ENCODE measurements at places on chromosomes 6 and 20.

DNA sequence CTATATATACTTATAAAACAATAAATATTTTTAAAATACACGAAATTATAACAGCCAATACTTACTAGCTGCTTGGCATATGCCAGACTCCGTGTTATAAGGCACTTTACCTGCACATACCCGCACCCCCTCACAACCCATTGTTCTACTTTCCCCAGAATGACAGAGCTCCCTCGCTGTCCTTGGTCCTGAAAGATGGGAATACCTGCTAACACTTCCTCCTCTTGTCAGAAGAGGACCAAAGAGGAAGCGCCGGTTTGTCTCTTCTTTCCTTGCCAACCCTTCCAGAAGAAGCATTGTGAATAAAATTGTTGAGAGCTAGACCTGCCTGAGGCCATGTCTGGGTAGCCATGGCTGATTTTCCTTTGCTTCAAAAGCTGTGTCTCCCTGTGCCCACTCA, 149.3 kb downstream of the PTPRT start:
- DNase-seq, result no peak

GRCh38 chr20:1367479-1367878, 25.4 kb downstream of the FKBP1A start:
- DNase-seq, result no peak

DNA sequence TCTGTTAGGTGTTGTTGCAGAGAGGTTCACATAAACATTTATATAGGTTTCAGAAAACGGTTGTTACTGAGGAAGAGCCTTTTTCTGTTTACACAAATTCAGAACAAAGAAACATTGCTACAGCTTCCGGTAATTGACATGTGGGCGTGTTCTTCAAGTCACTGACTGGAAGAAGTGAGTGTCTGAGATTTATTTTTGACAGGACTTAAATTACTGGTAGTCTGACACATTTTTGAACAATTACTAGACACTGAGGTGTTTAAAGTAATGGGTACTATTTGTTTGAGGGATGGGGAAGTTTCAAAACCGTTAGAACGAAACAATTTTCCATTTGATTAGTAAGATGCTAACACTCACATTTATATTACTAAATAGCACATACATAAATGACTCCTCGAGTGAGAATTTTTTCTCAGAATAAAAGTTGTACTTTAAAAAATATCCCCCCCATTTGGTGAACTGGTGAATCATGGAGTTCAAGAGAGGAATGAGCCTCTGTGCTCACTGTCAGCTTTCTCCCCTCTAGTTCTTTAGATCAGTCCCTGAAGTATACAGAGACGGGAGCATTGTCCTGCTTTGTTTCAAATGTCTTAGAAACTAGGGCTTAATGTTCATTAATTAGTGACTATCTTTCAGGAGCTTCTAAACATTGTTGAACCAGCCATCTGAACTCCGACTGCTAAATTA, 98.7 kb downstream of the TSHZ2 start:
- peak; percentile 17 for DNase-seq

- no peak for DNase-seq
Observed at GRCh38 chr6:3778701-3779573, 27.4 kb upstream of the PXDC1 start.

- DNase-seq, result no peak
Observed at GRCh38 chr20:46569961-46570360, 19.5 kb upstream of the OCSTAMP start.

GRCh38 chr20:59923514-59923913, 9.9 kb downstream of the SYCP2 start:
- DNase-seq, result no peak

DNA sequence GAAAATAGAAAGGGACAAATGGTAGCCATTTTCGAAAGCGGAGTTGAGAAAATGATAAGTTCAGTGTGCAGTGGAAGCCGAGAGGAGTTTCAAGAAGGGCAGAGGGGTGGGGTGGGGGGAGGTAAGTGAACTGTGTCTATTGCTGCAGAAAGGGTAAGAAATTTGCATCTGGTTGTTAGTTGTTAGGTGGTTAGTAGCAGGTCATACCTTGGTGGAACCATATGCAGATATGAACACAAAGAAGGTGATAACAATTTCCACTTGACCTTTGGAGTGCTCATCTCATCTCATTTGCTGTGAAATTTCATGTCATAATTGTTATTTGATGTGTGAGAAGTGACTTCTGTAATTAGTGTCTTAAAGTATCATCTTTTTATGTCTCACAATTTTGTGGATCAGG, 288.2 kb downstream of the QKI start:
- no peak for DNase-seq

- no peak for DNase-seq
Observed at GRCh38 chr20:13862245-13862644, 77.4 kb downstream of the NDUFAF5 start.

DNA sequence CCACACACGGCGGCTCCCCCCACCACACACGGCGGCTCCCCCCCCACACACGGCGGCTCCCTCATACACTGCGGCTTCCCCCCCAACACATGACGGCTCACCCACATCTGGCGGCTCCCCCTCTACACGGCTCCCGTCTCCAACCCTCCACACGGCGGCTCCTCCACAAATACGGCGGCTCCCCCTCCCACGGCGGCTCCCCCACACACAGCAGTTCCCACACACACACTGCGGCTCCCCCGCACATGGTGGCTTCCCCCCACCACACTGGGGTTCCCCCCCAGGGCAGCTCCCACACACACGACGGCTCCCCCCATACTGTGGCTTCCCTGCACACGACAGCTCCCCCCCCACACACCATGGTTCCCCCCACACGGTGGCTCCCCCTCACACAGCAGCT, 98.0 kb downstream of the TTLL2 start:
- no peak for DNase-seq

DNA sequence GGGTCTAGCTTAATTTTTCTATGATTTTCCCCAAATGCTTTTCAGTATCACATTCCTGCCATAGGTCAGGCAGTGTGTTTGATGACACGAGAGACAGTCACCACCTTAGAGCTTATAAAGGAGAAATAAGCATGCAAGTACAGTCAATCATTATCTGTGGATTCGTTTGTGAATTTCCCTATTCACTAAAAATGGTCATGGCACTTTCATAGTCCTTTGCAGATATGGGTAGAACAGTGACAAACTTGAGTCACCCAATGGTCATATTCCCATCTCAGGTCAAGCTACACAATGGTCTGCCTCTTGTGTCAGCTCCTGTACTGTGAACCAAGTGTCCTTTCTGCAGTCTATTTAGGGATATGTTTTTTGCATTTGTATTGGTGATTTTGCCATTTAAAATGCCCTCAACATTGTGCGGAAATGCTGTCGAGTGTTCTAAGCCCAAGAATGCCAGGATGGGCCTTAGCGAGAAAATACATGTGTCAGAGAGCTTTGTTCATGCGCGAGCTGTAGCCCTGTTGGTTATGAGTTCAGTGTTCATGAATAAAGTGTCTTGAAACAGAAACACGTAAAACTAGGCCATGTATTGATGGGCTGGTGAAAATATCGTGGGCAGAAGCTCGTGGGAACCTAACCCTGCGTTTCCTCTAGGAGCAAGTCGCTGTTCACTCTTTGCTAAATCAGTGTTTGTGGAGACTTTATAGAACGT, 19.8 kb downstream of the SUMO4 start:
- no peak for DNase-seq

DNA sequence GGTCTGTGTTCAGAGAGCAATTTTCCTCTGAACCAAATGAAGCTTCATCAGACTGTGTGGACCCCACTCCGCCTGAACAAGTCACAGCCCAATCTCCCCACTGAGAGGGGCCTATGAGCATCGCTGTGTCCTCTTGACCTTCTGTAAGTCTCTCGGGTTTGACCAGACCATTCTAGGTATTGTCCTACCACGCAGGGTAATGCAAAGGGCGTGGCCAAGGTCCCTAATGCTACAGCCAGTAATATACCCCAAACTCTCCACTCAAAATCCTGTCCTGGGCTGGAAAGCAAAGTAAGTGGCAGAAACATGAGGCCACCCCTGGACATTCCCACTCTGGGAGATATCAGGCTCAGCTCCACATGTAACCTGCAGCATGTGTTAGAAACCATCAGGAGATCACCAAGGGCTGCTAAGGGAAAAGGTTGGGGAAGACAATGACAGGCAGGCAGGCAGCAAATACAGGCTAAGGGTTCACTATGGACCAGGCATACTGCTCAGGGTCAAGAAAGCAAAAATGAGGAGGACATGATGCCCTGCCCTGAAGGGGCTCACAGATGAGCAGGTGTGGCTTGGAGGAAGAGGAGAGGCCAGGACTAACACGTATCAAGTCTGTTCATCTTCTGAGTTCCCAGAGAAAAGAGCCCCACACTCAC, 33.4 kb downstream of the MRPL14 start:
- DNase-seq, result no peak

DNA sequence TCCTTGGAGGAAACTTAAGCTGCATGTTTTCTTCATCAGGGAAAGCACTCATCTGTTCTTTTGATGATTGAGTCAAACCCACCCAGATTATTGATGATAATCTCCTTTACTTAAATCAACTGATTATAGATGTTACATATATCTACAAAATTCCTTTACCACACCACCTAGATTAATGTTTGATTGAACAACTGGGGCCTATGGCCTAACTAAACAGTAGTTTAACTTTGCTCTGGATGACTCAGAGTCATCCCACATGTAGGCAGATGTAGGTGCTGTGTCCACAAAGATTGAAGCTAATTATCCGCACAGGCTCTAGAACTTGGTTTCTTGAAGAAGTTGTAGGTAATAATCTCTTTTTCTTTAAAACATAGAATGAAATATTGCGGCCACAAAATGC, 42.2 kb downstream of the PKIB start:
- no peak for DNase-seq

- DNase-seq, result no peak
Observed at GRCh38 chr6:33667072-33667471, 44.4 kb downstream of the UQCC2 start.

- DNase-seq, result no peak
Observed at GRCh38 chr20:12729326-12729725, 279.4 kb upstream of the SPTLC3 start.

DNA sequence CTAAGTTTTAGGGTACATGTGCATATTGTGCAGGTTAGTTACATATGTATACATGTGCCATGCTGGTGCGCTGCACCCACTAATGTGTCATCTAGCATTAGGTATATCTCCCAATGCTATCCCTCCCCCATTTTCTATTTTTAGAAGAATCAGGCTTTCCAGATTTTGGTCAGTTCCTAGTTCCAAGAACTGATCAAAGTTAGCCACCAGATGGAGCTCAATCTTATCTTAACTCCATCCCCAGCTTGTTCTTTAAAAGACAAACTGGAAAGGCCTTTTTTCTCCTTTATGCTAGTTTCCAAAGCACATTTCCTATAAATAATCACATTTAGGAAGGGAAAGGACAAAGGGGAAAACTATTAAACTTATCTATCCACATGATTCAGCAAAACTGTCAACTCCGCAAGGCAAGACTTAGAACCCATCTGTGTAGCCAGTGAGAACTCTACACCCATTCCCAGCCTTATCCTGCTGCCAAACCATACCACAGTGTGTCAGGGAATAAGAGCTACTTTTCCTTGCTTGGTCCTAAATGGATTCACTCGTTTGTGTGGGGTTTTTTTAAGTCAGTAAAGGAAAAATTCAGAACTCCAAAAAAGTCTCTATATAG, 22.8 kb upstream of the KHDC1 start:
- no peak for DNase-seq

- DNase-seq, result no peak
Observed at GRCh38 chr20:47392015-47392720, 35.7 kb upstream of the ZMYND8 start.

GRCh38 chr6:109252261-109253041, 129.8 kb downstream of the CD164 start:
- DNase-seq, result no peak

GRCh38 chr6:128071212-128071611, 170.4 kb upstream of the THEMIS start:
- DNase-seq, result no peak

- no peak for DNase-seq
Observed at GRCh38 chr20:362271-363254, 15.7 kb downstream of the NRSN2 start.

DNA sequence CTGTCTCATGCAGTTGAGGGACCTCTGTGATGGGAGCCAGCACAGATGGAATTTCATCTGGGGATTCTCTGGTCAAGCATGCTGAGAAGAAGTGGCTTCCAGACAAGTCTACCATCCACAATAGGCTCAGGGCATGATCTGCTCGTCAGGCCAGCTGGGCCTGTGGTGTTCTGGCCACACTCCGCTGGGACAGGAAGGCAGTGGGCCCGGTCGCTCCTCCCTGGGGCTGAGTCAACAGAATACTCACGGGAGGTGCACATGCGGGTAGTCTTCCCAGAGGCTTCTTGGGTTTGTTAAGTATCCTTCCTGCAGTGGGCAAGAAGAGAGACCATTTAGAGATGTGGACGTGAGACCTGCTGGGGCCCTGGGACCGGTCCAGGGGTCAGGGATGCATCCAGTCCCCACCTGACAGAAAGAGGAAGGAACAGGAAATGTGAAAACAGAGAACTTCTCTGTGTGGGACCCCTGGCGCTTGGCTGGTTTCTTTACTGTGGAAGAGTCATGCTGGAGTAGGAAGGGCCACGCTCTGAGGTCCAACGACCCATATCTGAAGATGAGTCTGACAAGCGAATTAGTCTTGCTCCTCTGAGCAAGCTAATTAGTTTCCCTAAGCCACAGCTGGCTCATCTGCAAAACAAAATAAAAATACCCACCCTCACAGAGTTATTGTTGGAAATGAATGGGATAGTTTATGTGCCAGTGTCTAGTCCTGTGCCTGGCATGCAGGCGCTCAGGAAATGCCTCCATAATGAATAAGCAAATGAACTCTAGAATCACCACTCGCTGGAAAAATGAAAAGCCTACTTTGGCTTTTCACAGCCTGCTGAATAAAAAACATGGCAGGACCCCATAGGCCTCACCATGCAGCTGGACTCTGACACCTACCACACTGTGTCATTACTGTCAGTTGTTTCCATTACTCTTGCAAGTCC, 67.3 kb downstream of the TRAM2 start:
- DNase-seq, result no peak

DNA sequence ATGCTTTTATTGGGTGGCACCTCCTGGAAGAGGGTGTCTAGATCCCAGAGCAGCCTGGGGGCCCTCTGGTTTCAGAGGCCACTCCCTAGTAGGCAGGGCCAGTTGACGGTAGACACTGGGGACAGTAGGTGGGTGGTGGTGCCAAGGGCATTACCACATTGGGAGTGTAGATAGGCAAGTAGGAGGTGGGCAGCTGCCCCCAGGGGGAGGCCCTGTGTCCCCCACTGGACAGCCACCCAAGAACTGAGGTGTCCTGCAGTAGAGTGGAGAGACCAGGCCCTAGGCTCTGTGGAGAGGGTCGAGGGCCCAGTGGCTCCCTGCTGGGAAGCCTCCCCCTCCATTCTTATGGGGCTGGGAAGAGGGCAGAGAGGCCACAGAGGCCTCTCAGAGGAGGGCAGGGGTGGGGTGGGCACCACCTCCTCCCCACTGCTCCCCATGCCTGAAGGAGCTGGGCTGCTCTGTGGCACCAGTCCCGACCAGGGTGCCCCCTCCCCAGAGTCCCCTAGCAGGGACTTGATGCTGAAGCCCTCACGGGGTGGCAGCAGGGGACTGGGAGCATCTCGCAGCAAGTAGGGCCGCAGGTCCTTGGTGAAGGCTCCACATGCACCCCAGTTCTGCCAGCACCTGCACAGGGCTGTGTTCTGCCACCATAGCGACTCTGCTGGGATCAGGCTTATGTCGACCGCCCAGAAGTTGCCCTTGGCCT, 305.0 kb upstream of the KCNQ5 start:
- no peak for DNase-seq

Measured in stimulated activated CD4-positive, alpha-beta T cell treated with anti-CD3 and anti-CD28 coated beads, TNF-alpha, amount 100 ng/mL, for 24 hours (primary cell).